T1000 (cell line): ENCODE measurements at places on chromosomes 5 and 9.
A peak's percentile ranks its signal among the peaks of the same experiment; 100 is the strongest.

DNA sequence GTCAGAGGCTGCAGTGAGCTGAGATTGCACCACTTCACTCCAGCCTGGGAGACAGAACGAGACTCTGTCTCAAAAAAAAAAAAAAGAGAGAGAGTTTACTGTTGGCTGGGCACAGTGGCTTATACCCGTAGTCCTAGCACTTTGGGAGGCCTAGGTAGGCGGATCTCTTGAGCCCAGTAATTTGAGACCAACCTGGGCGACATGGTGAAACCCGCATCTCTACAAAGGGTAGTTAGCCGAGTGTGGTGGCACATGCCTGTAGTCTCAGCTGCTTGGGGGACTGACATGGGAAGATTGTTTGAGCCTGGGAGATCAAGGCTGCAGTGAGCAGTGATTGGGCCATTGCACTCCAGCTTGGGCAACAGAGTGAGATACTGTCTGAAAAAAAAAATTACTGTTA lies 12.6 kb downstream of the HABP4 start:
- DNase-seq, result no peak

DNA sequence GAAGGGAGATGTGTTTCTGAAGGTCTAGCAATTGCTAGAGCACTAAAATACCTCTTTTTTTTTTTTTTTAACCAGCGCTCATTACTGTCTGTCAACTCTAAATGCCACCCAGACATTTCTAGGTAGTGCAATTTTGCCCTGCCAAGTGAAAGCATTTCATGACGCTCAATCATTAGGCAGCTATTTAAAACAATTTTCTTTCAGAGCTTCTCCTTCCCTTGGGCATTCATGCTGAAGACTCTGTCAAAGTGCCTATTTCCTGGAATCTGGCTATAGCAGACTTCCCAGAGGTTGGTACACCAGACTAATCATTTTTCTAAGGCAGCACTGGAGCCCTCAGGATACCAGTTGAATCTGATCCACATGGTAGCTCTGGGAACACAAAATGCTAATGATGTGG lies 97.0 kb upstream of the ANKRD55 start:
- no peak for DNase-seq

DNA sequence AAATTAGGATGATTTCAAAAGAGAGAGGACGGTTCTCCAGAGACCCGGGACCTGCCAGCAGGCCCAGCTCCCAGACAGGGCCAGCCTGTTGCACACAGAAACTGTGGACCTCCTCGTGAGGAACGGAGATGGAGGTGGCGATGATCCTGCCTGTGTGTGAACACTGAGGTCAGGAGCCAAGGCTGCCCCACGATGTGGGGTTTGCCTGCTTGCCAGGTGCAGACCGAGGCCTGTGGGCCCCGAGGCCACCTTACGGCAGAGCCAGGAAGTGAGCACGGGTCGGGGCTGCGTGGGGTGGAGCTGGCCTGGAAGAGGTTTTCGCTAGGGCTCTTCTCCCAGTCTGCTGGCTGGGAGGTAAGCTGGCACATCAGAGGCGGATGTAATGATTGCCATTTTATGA lies 4.3 kb downstream of the FAM163B start:
- DNase-seq, result no peak

- no peak for DNase-seq
These were observed 4.4 kb upstream of the C9orf153 start for GRCh38 chr9:86263876-86264275.

DNA sequence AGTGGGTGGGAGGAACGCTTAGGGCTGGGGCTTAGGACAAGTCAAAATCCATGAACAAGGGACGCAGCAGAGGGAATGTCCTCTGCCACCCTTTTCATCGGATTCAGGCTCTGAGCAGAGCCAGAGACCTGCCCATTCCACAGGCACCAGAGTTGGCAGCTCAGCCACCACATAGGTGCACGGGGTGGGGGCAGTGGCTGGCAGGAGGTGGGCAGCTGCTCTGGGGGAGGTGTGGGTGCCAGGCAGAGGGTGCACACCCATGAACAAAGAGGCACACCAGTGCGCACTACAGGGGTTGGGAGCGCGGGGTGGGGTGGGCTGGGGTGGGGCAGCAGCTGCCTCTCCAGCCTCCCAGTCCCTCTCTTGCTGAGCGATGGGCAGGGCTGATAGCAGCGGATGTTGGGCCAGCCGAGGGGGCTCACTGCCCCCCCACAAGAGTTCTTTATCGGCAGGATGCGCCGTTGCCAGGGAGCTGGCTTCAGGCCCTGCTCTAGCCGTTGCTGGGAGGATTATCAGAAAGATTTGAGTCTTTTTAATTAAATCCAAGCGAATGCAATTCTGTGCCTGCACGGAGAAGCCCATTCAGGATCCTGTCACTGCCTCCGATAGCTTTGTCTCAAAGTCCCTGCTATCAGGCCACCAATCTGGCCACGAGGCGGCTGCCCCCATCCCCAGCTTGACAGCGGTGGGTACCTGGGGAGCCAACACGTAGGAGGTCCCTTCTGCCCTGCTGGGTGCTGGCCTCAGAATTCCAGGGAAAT lies 64.3 kb upstream of the LMX1B start:
- DNase-seq, result no peak

GRCh38 chr5:68395926-68396511 lies 180.5 kb downstream of the PIK3R1 start:
- DNase-seq, result no peak

DNA sequence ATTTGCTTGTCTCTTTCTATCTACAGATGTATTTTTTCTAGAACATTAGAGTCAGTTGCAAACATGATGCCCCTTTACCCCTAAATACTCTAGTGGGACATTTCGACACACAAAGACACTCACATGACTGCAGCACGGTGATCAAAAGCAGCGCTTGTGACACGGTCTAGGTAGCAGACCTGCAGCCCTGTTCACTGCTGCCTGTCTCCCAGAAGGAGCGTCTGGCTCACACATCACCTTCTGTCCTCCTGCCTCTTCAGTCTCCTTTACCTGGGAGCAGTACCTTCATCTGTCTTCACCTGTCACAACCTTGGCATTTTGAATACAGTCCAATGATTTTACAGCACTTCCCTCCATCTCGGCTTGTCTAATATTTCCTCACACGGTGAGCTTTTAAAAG lies 51.9 kb upstream of the SH3PXD2B start:
- DNase-seq, result no peak

- DNase-seq, result no peak
These were observed 205.4 kb downstream of the CDH18 start for GRCh38 chr5:19782566-19782965.

GRCh38 chr9:19935422-19935821 lies 146.6 kb upstream of the SLC24A2 start:
- DNase-seq, result no peak

DNA sequence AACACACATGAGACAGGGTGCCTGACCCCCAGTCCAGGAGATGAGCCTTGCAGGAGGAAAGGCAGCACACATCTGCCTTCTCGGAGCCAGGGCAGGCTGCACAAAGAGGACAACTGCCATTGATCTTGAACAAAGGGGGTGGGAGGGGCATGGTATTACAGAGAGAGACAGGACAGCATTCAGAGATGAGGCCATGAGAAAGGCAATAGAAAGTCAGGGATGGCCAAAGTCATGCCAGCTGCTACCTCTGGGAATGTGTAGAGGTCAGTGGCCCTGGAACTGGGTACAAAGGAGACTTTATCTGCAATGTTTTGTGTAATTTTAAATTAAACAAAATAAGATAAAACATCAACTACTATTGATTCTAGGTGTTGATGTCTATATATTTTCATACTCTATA lies 43.2 kb downstream of the WDR36 start:
- DNase-seq, result no peak

GRCh38 chr9:121240472-121241135 lies 27.4 kb upstream of the GSN start:
- DNase-seq, result no peak

DNA sequence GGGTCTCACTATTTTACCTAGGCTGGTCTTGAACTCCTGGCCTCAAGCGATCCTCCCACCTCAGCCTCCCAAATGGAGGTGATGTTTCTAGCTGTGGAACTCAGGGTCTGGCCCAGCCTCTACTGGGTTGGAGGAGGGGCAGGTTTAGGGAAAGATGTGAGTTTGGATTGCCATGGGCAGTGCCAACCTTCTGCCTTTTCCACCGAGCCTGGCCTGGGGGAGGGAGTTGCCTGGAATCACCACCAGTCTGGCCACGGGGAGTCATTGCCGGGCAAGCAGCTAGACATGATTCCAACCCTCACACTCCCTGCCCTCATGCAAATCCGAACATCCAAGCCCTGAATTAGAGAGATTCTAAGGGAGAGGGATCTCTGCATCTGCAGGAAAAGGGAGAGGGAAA lies 21.0 kb upstream of the VDAC1 start:
- no peak for DNase-seq

- DNase-seq, result peak; percentile 53
These were observed 20.4 kb upstream of the UBAP1 start for GRCh38 chr9:34158362-34158869.

GRCh38 chr5:38734353-38734752 lies 111.5 kb upstream of the OSMR start:
- no peak for DNase-seq

GRCh38 chr5:116035123-116035522 lies 2.9 kb downstream of the ARL14EPL start:
- DNase-seq, result no peak
